Mammary epithelial cell (primary cell): ENCODE measurements at places on chromosomes 1 and 21. TPM values are rescaled to one million over a fixed set of nuclear protein-coding genes. Genes with fewer than 3 reads are reported as not detected.

GRCh38 chr1:43366601-43367025 is 1.2 kb downstream of the ELOVL1 start:
- DNase-seq: peak; percentile 22

The DNAI4 gene
- 6.0 TPM for total RNA-seq

DNA sequence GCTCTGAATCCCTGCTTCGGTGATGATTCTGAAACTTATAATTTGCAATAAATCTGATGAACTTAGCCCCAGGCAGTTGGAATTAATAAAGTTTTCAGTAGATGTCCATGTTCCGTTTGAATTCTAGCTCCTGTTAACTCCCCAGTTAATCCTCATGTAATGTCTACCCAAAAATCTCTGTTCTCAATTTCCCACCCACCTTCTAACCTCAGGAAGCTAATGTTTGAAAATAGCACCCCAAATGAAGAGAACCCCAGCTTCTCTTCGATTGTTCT is 3.6 kb downstream of the MYOG start:
- DNase-seq: no peak

DNA sequence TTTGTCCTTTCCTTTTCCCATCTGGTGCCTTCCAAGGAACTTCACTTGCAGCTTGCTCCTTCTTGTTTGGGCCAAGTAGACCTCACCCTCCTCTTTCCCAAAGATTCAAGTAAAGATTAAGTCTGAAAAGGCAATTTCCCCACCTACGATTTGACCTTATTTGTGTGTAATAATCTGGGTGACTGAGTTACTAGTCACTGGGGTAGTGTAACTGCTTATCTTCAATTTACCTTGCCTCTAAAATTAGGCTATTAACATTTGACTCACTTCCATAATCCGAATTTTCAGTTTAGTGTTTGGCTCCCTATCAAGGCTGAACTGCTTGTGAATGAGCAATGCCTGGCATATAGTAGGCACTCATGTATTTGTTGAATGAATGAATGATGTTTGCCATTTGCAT is 59.6 kb downstream of the PLA2G4A start:
- DNase-seq: peak; percentile 53

DNA sequence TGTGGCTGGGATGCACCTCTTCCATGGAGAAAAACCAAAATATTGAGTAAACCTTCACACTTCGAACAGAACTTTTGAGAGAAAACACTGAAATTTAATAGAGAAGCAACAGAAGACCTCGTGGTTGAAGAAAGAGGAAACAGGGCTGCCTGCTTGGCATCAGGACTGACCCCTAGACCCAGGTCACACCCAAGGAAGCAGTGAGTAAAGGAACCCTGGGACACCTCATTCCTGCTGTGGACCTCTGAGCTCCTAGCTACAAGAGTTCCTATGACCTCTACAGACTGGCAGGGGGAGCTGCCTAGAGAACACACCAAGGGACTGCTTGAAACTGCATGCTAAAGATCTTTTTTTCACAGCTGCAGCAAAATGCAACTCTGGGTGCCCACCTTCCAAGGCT is 67.8 kb downstream of the FASLG start:
- DNase-seq: no peak

DNA sequence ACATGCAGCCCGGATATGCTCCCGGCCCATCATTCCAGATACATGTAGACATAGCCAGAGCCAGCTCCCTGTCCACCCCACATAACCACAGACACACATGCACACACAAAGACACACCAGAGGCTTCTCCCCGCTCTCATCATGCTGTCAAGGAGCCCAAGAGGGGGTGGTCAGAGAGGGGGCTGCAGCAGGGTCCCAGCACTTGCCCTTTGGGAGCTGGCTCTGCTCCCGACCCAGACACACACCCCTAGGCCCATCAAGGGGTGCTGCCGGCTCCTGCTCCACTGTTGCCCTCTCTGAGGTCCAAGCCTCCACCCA is 2.6 kb downstream of the PTAFR start:
- DNase-seq: no peak

GRCh38 chr1:213491468-213491867 is 440.4 kb downstream of the RPS6KC1 start:
- DNase-seq: no peak

The SERINC2 gene
- 583 and 595 TPM in 2 replicates for total RNA-seq

- no peak for DNase-seq
Measured at GRCh38 chr1:197394831-197395608, 127.0 kb downstream of the CRB1 start.

The TTC24 gene
- not detected for total RNA-seq

GRCh38 chr1:56376188-56376984 is 203.0 kb downstream of the PLPP3 start:
- peak; percentile 74 for DNase-seq
